ENCODE measurements at places on chromosomes 2 and 18. TPM values are rescaled to one million over a fixed set of nuclear protein-coding genes. Genes with fewer than 3 reads are reported as not detected.

The NETO1 gene
- not detected for total RNA-seq

The MLPH gene
- total RNA-seq, result 394 TPM

The RTP5 gene
- not detected for total RNA-seq

The BOLL gene
- total RNA-seq, result not detected

The PLGLB2 gene
- 1.8 TPM for total RNA-seq

The ADRA2B gene
- 0.32 TPM for total RNA-seq

The UGT1A7 gene
- total RNA-seq, result not detected

The FTCDNL1 gene
- 3.7 TPM for total RNA-seq

The NEB gene
- total RNA-seq, result 0.83 TPM

The CYP20A1 gene
- total RNA-seq, result 35.9 TPM

DNA sequence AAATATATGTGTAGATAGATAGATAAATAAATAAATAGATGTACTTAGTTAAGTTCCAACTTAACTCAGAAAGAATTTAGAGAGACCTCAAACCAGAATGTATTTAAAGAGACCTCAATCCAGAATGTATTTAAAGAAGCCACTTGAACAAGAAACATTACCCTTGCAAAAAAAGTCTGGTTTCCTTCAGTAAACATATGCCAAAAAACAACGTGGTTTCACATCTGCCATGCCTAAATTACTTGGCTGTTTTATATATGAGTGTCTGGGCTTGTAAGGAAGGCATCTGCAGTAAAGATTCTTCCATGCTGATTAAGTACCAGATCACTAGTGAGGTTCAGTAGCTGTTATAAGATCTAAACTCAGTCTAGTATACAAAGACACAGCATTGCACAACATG, 29.1 kb upstream of the RPE start:
- DNase-seq, result no peak
- H3K27me3 ChIP-seq, result no peaks in the 10 kb centered on the region
- no peaks in the 10 kb centered on the region for H3K36me3 ChIP-seq
- no peaks in the 10 kb centered on the region for H3K4me1 ChIP-seq
- no peak overlapping the region for H3K4me3 ChIP-seq
- H3K27ac ChIP-seq, result no peak overlapping the region

DNA sequence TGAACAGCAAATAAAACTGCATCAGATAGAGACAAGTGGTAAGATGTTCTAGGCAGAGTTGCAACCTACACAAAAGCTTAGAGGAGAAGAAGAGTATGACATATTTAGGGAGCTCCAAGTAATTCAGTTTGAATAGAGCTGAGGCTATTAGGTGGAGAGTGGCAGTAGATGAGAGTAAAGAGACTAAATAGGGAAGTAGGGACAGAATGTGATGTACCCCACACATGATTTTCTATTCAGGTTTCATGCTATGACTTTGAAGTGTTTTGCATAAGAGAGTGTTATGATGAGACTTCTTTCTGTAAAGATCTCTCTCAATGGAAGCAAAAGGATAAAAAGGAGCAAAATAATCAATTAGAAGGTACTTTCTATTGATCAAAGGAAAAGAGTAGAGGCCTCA, 206.8 kb upstream of the ERBB4 start:
- H3K36me3 ChIP-seq, result no peaks in the 10 kb centered on the region
- no peaks in the 10 kb centered on the region for H3K27me3 ChIP-seq
- DNase-seq, result no peak

DNA sequence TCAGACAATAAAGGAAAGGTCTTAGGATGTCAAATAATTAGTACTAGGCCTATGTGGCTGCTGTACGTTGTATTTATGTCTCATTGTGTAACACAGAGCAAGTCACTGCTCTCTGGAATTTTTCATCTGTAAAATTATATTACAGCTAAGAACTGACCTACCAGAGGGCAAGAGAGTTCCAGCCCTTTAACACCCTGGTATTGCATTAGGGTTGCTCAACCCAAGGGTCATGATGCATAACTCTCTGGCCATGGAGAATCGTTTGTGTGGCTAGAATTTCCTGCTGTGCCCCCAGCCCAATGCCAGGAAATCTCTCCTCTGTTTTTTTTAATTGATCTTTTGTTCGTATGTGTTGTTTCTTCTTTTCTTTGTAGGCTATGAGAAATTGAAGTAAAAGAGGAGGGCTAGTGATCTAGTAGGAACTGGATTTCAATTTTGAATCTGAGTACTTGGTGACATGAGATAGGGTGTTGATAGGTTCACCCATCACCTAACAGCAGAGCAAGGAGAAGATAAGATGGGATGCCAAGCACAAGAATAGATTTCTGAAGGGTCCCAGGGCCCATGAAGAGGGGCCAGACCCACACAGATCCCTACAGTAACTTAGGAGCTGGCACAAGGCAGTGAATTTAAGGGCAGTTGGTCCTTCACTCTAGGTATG, 571.2 kb upstream of the TNP1 start:
- no peaks in the 10 kb centered on the region for H3K36me3 ChIP-seq
- no peaks in the 10 kb centered on the region for H3K27me3 ChIP-seq
- no peak overlapping the region for H3K4me3 ChIP-seq
- H3K27ac ChIP-seq, result no peak overlapping the region

DNA sequence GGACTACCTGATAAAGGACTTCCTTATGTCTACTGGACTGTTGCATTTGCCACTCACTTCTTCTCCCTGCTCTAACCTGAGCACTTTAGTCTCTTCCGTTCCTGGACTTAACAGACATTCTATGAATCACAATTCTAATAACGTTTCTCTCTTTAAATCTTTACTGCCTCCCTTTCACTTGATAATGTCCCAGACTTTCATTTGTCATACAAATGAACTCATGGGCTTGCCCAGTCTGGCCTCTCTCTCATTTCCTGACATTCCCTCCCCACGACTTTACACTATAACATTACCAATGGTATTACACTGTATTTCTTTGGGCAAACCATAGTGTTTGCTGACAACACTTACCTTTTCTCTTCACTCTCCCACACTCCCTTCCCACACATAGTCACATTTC, 540.7 kb upstream of the TMEFF2 start:
- H3K27me3 ChIP-seq, result no peaks in the 10 kb centered on the region
- H3K27ac ChIP-seq, result no peak overlapping the region
- H3K4me3 ChIP-seq, result no peak overlapping the region
- H3K4me1 ChIP-seq, result no peaks in the 10 kb centered on the region

DNA sequence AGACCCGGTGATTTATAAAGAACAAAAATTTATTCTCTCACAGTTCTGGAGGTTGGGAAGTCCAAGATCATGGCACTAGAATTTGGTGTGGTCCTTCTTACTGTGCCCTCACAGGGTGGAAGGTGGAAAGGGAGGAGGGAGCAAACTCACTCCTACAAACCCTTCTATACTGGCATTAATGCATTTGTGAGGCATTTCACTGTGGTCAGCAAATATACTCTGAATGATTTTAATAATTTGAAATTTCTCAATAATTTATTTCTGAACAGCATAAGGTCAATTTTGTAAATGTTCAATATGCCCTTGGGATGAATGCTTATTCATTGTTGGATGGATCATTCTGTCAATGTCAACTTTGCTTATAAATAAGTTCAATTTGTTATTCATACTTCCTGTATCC, 120.6 kb downstream of the GATA6 start:
- no peak overlapping the region for H3K4me3 ChIP-seq
- H3K4me1 ChIP-seq, result peaks cover 18% of the 10 kb centered on the region
- H3K36me3 ChIP-seq, result no peaks in the 10 kb centered on the region
- no peak for DNase-seq

GRCh38 chr2:44671916-44672315, 269.6 kb upstream of the SIX3 start:
- no peak for DNase-seq
- H3K4me1 ChIP-seq, result no peaks in the 10 kb centered on the region
- no peaks in the 10 kb centered on the region for H3K36me3 ChIP-seq
- no peak overlapping the region for H3K4me3 ChIP-seq
- no peaks in the 10 kb centered on the region for H3K27me3 ChIP-seq
- no peak overlapping the region for H3K27ac ChIP-seq

DNA sequence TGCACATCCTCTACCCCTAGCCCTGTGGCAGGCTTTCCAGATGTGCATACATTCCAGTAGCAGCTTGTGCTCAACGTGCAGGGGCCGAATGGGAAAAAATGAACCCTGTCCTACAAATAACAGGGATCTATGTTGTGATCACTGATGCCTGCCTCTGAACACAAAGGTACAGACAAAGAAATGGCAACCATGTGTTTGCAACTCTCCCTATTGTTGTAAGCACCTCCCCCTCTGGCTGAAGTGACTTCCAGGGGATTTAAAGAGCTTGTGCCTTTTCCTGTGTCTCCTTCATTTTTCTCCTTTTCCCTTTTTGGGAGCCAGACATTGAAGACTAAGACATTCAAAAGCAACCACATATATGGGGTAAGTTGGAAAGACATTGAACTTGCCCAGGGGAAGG, 21.6 kb downstream of the ARHGAP25 start:
- H3K4me3 ChIP-seq, result no peak overlapping the region
- H3K27ac ChIP-seq, result no peak overlapping the region
- peaks cover 55% of the 10 kb centered on the region for H3K4me1 ChIP-seq
- DNase-seq, result no peak
- no peaks in the 10 kb centered on the region for H3K36me3 ChIP-seq

DNA sequence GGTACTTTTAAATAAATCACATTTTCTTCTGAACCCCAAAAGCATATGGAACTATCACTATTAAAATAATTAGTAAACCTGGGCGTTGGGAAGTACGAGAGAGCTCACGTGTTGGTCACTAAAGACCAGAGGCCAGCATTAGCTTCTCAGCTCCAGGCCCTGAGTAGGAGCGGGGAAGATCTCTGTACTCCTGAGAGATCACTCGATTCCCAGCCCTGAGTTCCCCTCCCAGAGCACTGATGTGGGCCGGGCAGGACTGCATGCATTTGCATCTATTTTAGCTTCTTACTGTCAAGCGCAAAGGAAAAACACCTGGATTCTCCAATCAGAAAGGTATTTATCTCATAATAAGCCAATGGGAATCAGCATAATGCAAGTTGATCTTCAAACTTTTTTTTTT, 6.2 kb downstream of the PXDN start:
- no peak overlapping the region for H3K27ac ChIP-seq
- H3K4me3 ChIP-seq, result no peak overlapping the region
- H3K27me3 ChIP-seq, result peaks cover 5% of the 10 kb centered on the region
- no peaks in the 10 kb centered on the region for H3K36me3 ChIP-seq
- peaks cover 23% of the 10 kb centered on the region for H3K4me1 ChIP-seq
- no peak for DNase-seq

- H3K27me3 ChIP-seq, result no peaks in the 10 kb centered on the region
- no peaks in the 10 kb centered on the region for H3K4me1 ChIP-seq
- no peak overlapping the region for H3K27ac ChIP-seq
- H3K4me3 ChIP-seq, result no peak overlapping the region
- DNase-seq, result no peak
Measured at GRCh38 chr2:30195016-30195415, 36.3 kb upstream of the LBH start.

DNA sequence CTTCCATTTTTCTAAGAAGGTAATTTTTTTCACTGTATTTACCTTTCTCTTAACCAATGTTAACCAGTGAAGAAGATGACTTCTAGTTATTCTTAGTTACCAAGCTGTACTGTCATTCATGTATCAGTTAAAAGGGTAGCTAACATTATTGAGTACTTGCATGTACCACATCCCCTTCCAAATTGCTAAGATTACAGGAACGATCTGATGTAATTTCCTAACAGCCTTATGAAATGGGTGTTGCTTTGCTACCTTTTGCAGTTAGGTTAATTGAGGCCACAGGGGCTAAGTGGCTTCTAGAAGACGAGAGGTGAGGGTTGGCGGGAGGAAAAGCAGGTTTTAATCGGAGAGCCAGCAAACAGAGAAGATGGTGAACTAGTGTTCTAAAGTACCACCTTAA, 1.8 kb upstream of the SULT6B1 start:
- no peaks in the 10 kb centered on the region for H3K36me3 ChIP-seq
- H3K27me3 ChIP-seq, result no peaks in the 10 kb centered on the region
- no peak for DNase-seq
- H3K4me1 ChIP-seq, result no peaks in the 10 kb centered on the region

DNA sequence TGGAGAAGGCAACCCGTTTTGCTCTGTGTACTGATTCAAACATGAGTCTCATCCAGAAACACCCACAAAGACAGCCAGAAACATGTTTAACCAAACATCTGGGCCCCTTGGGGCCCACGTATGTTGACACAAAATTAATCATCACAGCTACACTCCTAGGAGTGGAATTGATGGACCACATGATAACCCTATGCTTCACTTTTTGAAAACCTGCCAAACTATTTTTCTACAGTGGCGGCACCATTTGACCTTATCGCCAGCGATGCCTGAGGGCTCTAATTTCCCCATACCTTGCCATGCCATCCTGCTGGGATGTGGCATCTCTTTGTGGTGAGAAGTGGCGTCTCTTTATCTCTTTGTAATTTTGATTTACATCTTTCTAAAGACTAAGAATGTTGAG, 38.5 kb downstream of the PSMG2 start:
- no peak overlapping the region for H3K27ac ChIP-seq
- H3K4me1 ChIP-seq, result no peaks in the 10 kb centered on the region
- no peak for DNase-seq
- H3K27me3 ChIP-seq, result no peaks in the 10 kb centered on the region
- H3K36me3 ChIP-seq, result no peaks in the 10 kb centered on the region

DNA sequence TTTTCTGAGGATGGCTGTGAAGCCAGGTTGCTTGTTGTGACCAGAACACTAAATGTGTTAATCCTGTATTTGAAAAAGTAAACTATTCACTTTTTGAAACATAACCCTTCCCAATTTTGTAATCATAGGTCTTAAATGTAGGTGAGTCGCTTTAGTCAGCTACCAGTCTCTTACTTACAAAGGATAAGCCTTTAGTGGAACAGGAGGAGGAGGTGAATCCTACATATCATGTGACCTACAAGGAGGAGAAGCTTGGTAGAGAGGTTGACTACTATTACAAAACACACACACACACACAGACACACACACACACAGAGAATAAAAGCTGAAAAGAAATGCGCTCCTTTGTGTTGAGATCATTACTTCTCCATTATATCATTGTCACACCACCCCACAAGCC, 59.9 kb upstream of the SPAG16 start:
- H3K27ac ChIP-seq, result no peak overlapping the region
- H3K36me3 ChIP-seq, result no peaks in the 10 kb centered on the region
- H3K4me3 ChIP-seq, result no peak overlapping the region

GRCh38 chr2:46328291-46328690, 31.1 kb downstream of the EPAS1 start:
- peaks cover 97% of the 10 kb centered on the region for H3K4me1 ChIP-seq
- no peak overlapping the region for H3K4me3 ChIP-seq
- H3K27ac ChIP-seq, result peak overlapping the region; percentile 37
- H3K27me3 ChIP-seq, result no peaks in the 10 kb centered on the region
- DNase-seq, result no peak
- peaks cover 4% of the 10 kb centered on the region for H3K36me3 ChIP-seq

DNA sequence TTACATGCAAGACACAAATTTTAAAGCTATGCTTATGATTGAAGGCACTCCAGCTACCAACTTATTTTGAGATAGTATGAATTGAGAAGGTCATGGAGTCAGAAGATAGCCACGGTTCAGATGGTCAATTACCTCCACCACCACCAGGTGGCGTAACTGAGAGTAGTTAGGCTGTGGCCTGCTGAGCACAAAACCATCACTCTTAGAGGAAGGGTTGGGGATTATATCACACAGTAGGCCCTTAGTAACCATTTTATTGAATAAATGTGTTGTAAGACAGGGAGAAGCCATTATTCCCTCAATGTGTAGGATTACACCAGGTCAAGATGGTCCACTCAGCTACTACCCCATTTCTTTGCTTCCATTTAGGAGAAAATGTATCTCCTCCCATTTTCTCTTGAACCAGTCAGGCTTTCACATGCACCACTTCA, 18.8 kb downstream of the KLHL41 start:
- peaks cover 48% of the 10 kb centered on the region for H3K36me3 ChIP-seq
- no peak overlapping the region for H3K4me3 ChIP-seq
- H3K4me1 ChIP-seq, result no peaks in the 10 kb centered on the region
- no peaks in the 10 kb centered on the region for H3K27me3 ChIP-seq
- peak; percentile 61 for DNase-seq

- DNase-seq, result no peak
- no peaks in the 10 kb centered on the region for H3K4me1 ChIP-seq
- H3K36me3 ChIP-seq, result no peaks in the 10 kb centered on the region
Measured at GRCh38 chr18:45137087-45137419, 456.4 kb downstream of the SETBP1 start.

Measured in lower lobe of right lung (tissue), 2 donors.